ENCODE measurements at places on chromosomes 1 and 21. TPM values are rescaled to one million over a fixed set of nuclear protein-coding genes. Genes with fewer than 3 reads are reported as not detected.

- DNase-seq = peak; percentile 45
Measured at GRCh38 chr1:85344256-85344694, 67.8 kb upstream of the BCL10 start.

- DNase-seq = no peak
Measured at GRCh38 chr1:26717017-26717491, 21.2 kb downstream of the ARID1A start.

DNA sequence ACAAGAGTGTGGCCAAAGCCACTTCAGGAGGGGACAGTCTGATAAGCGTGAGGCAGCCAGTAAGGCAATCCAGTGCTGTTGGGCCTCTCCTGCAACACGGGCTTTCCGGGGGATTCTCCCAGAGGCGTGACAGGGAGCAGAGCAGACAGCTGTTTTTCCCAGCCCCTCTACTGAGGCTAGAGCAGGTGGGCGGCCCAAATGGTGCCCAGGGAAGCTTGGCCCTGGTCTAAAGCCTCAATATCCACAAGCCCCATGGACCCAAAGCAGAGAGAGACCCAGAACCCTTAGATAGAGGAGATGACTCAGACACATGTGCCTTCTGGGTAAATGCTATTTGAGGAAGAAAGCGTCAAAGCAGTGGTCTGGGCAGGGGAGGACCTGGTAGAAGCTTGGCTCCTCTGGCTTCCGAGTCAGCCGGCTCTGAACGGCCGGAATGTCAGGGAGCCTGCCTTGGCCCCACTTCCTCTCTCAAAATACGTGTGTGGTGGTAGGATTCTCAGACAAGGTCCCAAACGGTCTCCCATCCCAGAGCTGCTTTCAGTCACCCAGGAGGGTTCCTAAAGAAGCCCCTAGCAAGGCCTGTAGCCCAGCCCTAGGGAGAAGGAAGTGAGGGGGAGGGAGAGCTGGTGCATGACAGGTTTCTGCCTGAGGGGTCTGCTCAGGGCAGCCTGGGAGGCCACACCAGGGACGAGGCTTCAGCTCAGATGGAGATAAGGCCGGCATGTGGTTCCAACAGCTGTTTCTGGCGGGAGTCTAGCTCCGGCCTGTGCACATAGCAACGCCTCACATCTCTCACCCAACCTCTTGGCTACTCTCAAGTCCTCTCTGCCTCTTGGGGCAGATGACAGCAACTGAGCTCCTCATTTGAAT, 28.8 kb downstream of the PIK3C2B start:
- DNase-seq = peak; percentile 40

DNA sequence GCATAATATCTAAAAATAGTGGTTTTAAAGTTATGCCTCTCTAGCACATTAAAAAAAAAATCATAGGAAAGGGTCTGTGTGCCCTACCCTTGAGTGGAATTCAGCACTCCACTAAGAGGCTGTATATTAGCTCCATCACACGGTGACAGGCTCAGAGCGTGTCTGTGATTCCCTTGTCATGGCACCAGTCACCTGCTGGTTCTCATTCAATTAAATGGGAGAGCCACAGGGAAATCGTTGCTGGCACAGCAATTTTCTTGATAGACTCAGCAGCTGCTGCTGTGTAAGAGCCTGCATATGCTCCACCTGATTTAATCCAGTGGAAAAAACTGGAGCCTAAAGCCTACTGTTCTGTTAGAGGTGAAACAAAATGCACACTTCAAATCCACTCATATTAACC, 9.5 kb downstream of the ATP6V1G3 start:
- no peak for DNase-seq

DNA sequence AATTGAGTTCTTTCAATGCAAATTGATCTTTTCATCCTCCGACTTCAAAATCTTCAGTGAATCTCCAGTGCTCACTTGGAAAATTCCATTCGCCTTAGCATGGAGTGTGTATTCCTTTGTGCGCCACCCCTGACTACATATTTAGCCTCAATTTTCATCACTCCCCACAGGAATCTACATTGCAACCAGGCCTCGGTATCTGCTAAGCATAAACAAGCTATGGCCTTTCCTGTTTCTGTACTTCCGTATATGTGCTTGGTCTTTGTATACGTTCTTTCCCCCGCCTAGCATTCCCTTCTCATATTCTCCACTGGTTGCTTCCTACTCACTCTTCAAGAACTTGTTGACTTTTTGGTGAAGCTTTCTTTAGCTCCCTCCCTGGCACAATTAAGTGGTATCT, 470.8 kb downstream of the LMO4 start:
- DNase-seq = no peak

DNA sequence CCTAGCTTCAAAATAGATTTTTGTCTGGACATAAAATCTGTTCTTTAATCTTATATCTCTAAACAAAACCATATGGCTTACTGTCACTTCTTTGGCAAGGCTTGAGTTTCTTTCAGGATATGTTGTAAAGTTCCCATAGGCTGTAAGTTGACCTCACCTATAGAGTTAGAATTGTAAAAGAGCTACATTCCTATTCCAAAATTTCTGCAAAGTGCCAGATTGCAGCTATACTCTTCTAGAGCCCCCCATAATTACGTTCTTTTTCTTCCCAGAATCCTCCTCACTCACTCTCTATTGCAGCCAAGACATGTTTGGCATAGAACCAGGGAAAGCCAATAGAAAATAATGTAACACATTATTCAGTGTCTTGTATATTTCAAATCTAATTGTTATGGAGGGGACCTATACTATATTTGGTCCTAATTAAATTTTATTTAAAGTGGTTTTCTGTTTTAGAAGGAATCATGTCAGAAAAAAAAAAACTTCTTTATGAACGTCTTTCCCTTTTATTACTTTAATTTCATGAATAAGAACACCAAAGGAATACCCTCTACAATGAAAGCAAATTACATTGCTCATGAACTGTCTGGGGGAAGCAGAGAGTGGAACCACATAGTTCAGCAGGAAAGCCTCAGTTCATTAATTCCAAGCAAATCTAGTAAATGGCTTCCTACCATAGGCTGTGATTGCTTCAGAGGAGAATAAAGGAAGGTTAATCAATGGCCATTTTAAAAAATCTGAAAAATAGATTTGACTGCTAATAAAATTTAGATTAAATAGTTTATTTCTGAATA, 22.3 kb downstream of the CTTNBP2NL start:
- DNase-seq = no peak

GRCh38 chr1:56356376-56356990, 222.9 kb downstream of the PLPP3 start:
- DNase-seq = no peak

GRCh38 chr21:45248301-45248892, 39.3 kb downstream of the POFUT2 start:
- DNase-seq = no peak

DNA sequence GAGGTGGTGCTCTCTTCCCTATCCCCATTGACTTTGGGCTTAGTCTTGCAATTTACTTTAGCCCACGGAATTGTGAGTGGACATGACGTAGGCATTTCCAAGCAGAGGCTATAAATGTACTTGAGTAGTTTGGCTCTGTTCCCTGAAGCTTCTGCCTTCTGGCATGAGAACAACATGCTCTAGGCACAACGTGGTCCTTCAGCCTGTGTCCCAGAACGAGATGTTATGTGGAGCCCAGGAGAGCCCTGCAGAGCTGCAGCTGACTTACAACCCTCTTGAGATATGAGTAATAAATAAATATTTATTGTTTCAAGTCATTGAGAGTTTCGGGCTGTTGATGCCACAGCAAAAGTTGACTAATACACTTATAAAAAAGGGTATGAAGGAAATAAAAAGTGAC, 105.2 kb upstream of the HMGB4 start:
- peak; percentile 52 for DNase-seq

- peak; percentile 27 for DNase-seq
Measured at GRCh38 chr1:27549807-27550408, 54.0 kb downstream of the AHDC1 start.

DNA sequence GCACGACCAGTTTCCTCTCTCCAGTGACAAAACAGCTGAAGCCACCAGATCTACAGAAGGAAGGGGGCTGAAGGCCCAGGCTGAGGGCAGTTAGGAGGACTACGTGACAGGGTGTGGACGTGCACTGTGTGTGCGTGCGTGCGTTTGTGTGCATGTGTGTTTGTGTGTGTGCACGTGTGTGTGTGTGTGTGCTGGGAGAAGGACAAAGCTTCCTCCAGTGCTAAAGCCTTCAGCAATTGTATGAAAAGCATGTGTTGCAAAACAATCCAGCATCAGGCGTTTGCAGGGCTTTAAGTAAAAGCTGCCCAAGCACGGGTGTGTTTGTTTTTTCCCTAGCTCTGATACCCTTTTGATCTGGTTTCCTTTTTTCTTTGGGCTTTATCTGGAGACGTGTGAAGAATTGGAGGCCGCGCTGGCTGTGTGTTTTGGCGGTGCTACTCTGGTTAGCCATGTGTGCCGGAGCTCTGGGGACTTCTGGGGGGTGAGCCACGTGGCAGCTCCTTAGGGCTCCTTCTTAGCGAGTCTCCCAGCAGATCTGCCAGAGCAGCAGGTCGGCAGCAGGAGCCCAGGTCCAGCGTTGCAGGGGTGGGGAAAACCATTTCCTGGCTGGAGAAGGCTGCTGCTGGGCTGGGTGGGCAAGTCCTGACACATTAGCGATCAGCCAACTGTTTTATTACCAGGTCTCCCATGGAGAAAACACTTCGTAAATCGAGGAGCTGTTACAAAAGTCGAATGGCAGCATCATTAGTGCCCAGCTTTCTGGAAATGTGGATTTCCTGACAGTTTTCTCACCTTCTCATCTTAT, 73.4 kb downstream of the UCK2 start:
- no peak for DNase-seq

DNA sequence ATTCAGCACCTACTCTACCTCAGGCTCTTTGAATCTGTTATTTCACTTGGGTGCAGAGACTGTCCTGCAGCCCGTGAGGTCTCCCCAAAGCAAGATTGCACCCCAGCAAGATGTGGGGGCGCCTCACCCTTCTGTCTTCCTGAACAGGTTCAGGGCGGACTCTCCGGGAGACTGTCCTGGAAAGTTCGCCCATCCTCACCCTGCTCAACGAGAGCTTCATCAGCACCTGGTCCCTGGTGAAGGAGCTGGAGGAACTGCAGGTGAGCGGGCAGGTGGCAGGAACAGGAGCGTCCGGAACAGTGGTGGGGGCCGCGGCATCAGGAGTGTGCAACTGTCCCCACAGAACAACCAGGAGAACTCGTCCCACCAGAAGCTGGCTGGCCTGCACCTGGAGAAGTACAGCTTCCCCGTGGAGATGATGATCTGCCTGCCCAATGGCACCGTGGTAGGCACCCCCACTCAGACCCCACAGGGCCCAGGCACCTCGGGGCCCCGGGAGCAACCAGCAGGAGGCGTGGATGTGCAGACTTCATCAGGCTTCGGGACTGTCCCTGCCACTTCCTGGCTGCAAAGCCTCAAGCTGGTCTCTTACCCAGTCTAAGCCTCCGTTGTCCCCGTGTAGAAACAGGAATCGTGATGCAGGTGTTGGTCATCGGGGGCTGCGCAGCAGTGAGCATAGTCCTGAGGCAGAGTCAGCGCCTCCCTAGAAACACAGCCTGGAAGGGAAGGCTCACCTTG, 5.9 kb upstream of the MTFR1L start:
- DNase-seq = no peak

The FALEC gene
- not detected for total RNA-seq

The ECM1 gene
- total RNA-seq = 14.0 TPM

The FCRL4 gene
- total RNA-seq = not detected

The CFAP74 gene
- total RNA-seq = not detected

The RAB13 gene
- total RNA-seq = 55.1 TPM

Data from left ventricle myocardium superior (tissue), 1 donor.